Thoracic aorta (tissue), 2 donors: ENCODE measurements at places on chromosomes 12 and 14.

DNA sequence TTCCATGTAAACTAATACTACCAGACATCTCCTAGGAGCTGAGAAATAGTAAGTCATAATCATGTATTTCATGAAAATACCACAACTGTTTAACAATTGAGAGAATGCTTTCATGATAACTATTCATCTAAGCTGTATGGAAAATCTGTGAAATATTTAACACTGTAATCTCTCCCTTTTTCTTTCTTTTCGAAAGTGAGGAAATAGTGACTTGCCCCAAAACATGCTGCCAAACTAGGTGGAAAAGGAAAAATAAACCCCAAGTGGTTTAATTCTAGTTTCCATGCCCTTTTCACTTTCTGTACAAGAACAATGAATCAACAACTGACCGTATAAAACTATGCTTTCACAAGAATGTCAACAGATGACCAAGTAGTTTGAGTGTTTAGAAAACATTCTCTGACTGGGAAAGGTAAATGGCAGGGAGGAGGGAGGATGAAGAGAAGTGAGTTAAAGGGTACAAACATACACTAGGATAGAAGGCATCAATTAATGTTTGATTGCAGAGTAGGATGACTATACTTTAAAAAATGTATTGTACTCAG, 147.5 kb upstream of the AVPR1A start:
- no peak overlapping the region for H3K4me3 ChIP-seq
- no peak for DNase-seq
- H3K27ac ChIP-seq = no peak overlapping the region
- no peaks in the 10 kb centered on the region for H3K27me3 ChIP-seq
- H3K4me1 ChIP-seq = peaks cover 13% of the 10 kb centered on the region
- H3K36me3 ChIP-seq = no peaks in the 10 kb centered on the region

GRCh38 chr12:90683871-90684270, 271.1 kb downstream of the CCER1 start:
- H3K27ac ChIP-seq = no peak overlapping the region
- no peaks in the 10 kb centered on the region for H3K27me3 ChIP-seq
- DNase-seq = no peak

DNA sequence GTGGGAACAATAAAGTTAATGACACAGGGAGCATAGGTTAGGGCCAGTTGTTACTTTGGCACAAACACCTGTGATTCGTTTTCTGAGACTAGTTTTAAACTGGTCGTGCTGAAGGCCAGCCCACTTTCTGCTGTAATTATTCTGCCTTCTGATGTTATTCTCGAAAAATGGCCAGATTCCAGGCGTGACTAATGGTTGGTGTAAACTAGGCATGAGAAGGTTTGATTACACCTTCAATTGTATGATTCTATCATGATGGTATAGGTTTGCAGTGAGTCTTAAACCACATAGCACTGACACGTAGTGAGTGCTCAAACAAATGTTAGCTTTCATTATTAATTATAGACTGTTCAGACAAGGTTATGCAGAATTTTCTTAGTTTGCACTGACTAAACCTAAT, 39.0 kb downstream of the CKB start:
- DNase-seq = no peak
- H3K4me1 ChIP-seq = no peaks in the 10 kb centered on the region
- peaks cover 32% of the 10 kb centered on the region for H3K36me3 ChIP-seq
- H3K27ac ChIP-seq = no peak overlapping the region

GRCh38 chr12:118302053-118302452, 70.7 kb downstream of the TAOK3 start:
- no peaks in the 10 kb centered on the region for H3K36me3 ChIP-seq
- no peaks in the 10 kb centered on the region for H3K27me3 ChIP-seq
- peaks cover 8% of the 10 kb centered on the region for H3K4me1 ChIP-seq
- DNase-seq = no peak
- no peak overlapping the region for H3K27ac ChIP-seq
- no peak overlapping the region for H3K4me3 ChIP-seq

GRCh38 chr12:108969622-108970021, 51.2 kb downstream of the SVOP start:
- DNase-seq = no peak
- H3K27me3 ChIP-seq = no peaks in the 10 kb centered on the region
- H3K36me3 ChIP-seq = no peaks in the 10 kb centered on the region
- no peak overlapping the region for H3K27ac ChIP-seq
- H3K4me1 ChIP-seq = no peaks in the 10 kb centered on the region

- no peak overlapping the region for H3K27ac ChIP-seq
- H3K36me3 ChIP-seq = no peaks in the 10 kb centered on the region
- DNase-seq = no peak
- no peaks in the 10 kb centered on the region for H3K4me1 ChIP-seq
- no peak overlapping the region for H3K4me3 ChIP-seq
These were observed 30.1 kb upstream of the CLEC14A start for GRCh38 chr14:38285962-38286361.

GRCh38 chr12:132432721-132433577, 57.0 kb upstream of the FBRSL1 start:
- H3K27ac ChIP-seq = no peak overlapping the region
- no peak for DNase-seq
- H3K4me3 ChIP-seq = no peak overlapping the region
- no peaks in the 10 kb centered on the region for H3K27me3 ChIP-seq

DNA sequence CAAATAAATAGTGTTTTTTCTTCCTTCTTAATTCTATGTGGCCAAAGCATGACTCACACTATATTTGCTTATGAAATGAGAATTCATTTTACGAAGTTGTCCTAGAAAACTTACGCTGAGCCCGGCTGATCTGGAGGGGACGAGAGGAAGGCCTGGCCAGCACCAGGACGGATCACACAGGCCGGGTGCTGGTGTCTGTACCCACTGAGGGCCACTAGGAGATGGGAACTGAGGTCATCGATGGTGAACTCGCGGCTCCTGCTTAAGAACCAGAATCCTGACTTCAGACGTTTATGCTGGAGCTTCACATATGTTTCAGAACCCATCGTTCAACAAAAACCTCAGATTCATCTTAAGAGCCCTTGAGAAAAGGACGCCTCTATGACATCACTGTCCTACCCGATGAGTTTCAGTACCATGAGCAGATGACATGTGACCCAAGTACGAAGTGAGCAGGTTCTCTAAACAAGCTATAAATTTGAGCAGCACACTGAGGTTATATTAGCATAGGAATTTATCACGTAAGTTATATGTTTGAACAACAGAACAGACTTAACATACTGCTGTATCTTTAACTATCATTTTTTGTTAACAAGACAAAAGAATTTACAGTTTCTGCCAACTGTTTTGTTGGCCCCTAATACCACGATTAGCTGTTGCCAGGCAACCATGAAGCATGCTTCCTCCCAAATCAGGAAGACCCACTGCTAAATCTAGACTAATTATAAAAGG, 111.9 kb downstream of the FOXN3 start:
- no peak for DNase-seq
- no peaks in the 10 kb centered on the region for H3K27me3 ChIP-seq
- peaks cover 34% of the 10 kb centered on the region for H3K4me1 ChIP-seq
- H3K4me3 ChIP-seq = peak overlapping the region; percentile 40
- H3K27ac ChIP-seq = peak overlapping the region; percentile 89

DNA sequence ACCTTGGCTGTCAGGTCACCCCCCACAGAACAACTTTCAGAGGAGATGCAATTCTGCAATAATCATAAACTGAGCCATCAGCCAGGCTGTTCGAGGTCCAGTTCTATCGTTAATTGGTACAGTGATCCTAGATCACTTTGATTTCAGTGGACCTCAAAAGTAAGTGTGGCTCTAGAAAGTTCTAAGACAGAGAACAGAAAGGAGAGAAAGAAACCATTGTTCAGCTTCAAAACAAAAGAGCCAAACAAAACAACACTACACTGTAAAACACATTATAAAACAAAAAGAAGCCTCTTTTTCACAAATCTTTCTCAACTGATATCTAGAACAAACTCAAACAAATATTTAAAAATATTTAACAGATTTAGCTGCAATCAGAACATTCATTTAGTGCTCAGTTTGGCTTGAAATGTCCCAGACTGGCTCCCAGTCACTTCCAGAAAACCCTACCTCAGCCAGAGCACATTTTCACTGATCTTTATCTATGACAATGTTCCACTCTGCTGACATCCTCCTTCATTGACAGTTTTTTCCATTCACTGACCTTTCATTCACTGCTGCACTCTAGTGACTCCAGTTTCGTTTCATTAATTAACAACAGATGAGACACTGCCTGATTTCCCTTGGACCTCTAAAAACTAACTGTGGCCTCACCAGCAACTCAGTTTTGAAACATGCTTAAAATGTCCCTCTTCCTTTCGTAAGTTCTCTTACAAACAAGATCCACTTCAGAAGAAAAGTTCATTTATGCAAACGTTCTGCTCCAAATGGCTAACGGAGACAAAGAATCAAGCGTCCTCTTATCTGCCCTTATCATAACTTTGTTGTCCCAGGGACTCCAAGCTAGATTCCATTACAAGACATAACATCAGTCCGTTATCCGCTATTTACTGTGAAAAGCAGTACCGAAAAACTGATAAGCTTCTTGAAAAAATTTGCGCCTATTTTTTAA, 56.8 kb downstream of the DUSP16 start:
- peaks cover 39% of the 10 kb centered on the region for H3K4me1 ChIP-seq
- H3K36me3 ChIP-seq = no peaks in the 10 kb centered on the region
- H3K27me3 ChIP-seq = no peaks in the 10 kb centered on the region
- no peak for DNase-seq

DNA sequence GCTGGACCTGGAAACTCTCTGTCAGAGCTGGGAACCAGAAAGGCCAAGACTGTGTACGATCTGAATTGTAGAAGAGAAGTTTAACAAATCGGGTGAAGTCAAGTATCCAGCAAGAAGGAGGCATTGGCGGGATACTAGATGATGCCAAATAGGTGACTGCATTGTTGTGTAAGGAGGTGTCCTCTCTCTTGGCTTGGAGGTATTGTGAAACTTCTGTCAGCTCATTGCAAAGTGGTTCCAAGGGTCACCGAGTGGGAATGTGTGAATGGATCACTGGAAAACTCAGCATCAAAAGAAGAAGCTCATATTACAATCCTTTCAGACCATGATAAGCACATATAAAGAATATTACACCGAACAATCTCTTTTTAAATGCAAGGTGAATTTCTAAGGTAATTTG, 11.7 kb downstream of the NAV3 start:
- no peaks in the 10 kb centered on the region for H3K4me1 ChIP-seq
- H3K36me3 ChIP-seq = no peaks in the 10 kb centered on the region
- no peaks in the 10 kb centered on the region for H3K27me3 ChIP-seq
- DNase-seq = no peak
- no peak overlapping the region for H3K27ac ChIP-seq

GRCh38 chr12:130871286-130872178, at the start of gene RAN:
RAN (plus strand) TSS chr12:130872066; CDS start chr12:130872594, 528 bp downstream.
- H3K4me3 ChIP-seq = peak within 1 kb of the TSS; percentile 78
- peak within 1 kb of the TSS; percentile 69 for H3K27ac ChIP-seq

DNA sequence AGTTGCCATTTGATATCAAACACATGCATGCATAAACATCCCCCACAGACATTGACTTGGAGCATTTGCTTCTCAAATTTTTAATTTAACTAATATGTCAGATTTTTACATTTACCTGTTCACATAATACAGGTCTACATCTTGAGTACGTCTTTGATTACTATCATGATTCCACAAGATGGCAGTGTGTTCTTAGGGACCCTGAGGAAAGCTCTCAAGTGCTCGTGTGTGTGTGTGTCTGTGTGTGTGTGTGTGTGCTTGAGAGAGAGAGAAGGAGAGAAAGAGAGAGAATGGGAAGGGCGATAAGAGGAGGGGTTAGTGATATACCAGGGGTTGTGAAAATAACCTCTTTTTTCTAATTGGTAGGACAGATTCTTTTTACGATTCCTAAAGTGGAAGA, 167.1 kb upstream of the OR4E1 start:
- DNase-seq = no peak
- no peaks in the 10 kb centered on the region for H3K27me3 ChIP-seq
- no peaks in the 10 kb centered on the region for H3K36me3 ChIP-seq
- no peak overlapping the region for H3K4me3 ChIP-seq

GRCh38 chr12:52091061-52091460, 11.6 kb downstream of the SMIM41 start:
- no peak overlapping the region for H3K27ac ChIP-seq
- H3K36me3 ChIP-seq = no peaks in the 10 kb centered on the region
- no peak for DNase-seq
- H3K27me3 ChIP-seq = no peaks in the 10 kb centered on the region
- no peaks in the 10 kb centered on the region for H3K4me1 ChIP-seq

DNA sequence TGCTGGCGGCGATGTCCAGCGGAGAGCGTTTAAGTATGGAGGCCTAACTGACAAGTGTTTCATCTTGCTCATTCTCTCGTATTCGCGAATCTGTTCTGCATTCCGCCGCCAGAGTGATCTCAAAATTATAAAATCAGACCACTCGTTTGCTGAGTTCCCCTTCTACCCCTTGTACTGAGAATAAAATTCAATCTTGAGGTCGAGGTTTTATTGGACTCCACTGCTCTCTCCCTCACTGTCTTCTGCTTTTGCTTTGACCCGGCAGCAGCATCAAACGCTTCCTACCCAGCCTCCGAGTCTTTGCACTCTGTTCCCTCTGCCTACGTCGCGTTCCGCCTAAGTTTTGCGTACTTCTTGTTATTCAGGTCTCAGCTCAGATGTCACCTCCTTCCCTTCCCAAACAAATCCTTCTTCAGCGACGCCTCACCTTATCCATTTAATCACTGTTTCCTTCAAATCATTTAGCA, 462 bp downstream of the KNTC1 start:
- H3K27me3 ChIP-seq = no peaks in the 10 kb centered on the region
- peaks cover 23% of the 10 kb centered on the region for H3K4me1 ChIP-seq
- H3K4me3 ChIP-seq = peak overlapping the region; percentile 92
- H3K36me3 ChIP-seq = no peaks in the 10 kb centered on the region

DNA sequence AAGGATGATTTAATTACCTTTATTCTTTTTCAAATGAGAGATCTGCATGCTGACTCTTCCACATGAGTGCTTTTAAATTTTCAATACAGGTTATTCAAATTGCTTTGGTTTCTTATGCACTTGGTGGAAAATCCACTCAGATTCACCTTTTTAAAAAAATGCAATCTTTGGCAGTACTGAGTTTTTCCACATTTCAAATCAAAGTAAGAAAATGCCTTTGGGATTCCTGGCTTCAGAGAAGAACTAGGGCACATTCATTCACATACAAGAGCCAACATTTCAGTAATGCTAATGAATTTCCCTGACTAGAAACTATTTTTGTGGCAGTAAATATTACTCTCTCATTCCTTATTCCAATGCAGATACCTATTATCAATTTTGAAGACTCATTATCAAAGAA, 342.2 kb downstream of the ETNK1 start:
- H3K36me3 ChIP-seq = no peaks in the 10 kb centered on the region
- no peak overlapping the region for H3K27ac ChIP-seq

- H3K4me3 ChIP-seq = no peak overlapping the region
- DNase-seq = no peak
- H3K27me3 ChIP-seq = no peaks in the 10 kb centered on the region
- peaks cover 7% of the 10 kb centered on the region for H3K36me3 ChIP-seq
These were observed 34.0 kb downstream of the ERO1A start for GRCh38 chr14:52661314-52661713.

DNA sequence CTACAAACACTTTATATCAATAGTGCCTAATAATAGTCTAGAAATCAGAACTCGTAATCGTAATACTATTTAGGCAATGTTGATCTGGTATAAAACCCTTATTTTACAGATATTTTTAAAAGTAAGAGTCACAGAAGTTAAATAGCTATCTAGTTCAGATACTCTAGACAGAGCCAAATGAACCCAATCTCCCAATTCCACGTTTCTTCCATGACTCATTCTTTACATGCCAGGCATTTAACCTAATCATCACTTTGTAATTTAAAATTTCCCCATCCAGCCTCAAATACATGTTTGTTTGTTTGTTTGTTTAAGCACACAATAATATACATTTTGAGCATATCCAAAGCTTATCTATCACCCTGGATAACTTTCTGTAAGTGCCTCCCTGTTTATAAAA, 36.4 kb upstream of the GARIN6 start:
- no peak for DNase-seq
- H3K27ac ChIP-seq = no peak overlapping the region
- H3K4me3 ChIP-seq = no peak overlapping the region
- H3K4me1 ChIP-seq = no peaks in the 10 kb centered on the region
- no peaks in the 10 kb centered on the region for H3K36me3 ChIP-seq
